ENCODE measurements at places on chromosomes 1 and 21.
A peak's percentile ranks its signal among the peaks of the same experiment; 100 is the strongest.

GRCh38 chr1:214332946-214333798 lies 52.2 kb downstream of the SMYD2 start:
- peak; percentile 23 for DNase-seq

GRCh38 chr1:57093122-57093521 lies 127.3 kb upstream of the C8B start:
- no peak for DNase-seq

GRCh38 chr1:186175588-186175987 lies 199.5 kb downstream of the TPR start:
- no peak for DNase-seq

DNA sequence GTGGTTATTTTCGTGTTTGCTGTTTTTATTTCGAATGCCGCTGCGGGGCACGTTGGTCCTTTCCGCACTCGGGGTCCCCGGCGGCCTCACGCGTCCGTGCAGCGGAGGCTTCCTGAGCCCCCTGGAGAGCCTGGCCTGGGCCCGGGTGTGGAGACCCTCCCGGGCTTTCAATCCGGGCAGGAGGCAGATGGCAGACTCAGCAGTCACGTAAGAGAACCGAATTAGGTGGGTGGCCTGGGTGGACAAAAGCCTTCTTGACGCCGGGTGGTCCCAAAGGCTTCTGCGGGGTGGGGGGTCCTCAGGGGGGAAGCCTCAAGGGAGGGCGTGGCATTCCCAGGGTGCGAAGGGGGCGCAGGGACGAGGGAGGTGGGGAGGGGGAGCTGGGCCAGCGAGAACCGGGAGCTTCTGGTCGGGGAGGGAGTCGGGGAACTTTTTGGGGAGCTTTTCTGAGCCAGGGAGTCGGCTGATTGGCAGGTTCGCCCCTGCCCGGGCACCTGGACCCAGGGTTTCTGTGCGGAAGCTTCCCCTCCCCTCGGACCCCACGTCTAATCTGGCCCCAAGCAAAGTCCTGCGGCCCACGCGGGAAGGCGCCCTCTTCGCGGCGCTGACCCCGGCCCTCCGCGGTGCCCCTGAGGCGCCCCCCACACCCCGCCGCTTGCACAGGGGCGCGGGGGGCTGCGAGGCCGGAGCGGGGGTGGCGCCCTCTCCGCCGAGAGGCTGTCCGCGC lies 1.3 kb upstream of the HES4 start:
- no peak for DNase-seq

DNA sequence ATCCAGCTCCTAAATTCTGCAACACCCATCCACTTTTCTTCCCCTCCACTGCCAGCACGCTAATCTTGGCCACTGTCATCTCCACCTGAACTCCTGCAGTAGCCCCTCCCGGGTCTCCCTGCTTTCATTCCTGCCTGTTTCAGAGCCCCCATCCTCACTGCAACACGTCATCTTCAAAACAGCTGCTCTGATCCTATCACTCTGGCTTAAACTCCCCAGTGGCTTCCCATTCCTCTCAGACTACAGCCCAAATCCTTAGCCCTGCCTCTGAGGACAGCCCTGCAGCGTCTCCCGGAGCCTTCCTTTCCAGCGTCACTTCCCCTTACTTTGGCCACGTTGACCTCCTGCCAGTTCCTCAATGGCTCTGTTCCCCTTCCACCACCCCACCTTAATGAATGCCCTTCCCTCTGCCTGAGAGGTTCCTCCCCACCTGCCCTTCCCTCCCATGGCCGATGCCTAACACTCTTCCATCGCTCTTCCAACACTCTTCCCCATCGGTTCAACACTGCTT lies 22.9 kb upstream of the IFNAR2 start:
- DNase-seq = no peak

DNA sequence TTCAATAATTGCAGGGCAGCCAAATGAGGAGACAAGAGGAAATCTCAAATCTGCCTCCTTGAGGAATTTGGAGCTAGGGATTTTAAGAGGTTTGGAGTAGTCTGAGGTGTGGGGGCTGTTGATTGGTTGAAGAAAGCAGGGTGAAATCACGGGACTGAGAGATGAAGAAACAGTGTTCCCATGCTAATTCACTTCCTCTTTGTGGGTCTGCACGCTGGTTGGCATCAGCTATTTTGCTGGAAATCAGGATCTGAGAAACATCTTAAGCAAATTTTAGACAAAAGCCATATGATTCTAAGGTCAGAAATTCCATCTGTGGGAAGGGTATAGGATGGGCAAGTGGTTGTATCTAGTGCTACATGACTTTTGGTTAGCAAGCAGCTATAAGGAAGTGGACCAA lies 107.1 kb upstream of the PAXBP1 start:
- no peak for DNase-seq

- no peak for DNase-seq
Measured at GRCh38 chr1:33111965-33112364, 31.0 kb downstream of the AZIN2 start.

DNA sequence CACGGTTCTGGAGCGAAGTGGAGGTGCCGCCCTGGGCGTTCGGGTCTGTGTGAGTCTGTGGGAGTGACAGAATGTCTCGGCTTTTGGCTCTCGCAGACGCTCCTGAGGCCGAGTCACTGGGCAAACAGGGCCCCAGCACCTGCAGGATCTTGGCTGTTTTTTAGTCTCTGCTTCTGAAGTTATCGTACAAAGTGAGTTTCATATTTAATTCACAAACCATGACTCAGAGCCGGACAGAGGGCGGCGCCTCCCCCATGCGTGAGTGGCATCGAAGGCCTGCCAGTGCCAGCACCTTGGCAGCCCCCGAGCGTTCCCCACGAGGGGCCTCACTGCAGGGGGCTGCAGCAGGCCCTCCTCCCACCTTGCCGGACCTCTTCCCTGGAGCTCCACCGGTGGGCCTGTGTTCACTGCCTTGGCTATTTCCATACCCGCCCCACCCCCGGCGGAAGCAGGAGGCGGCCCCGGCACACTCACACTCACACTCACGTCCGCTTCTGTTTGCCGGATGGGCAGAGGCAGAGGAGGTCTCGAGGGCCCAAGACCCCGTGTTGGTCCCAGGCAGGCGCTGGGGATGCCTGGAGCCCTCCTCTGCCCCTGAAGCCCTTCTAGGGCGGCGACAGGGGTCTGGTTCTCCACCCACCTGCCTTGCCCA lies 56.3 kb downstream of the MORN1 start:
- no peak for DNase-seq

DNA sequence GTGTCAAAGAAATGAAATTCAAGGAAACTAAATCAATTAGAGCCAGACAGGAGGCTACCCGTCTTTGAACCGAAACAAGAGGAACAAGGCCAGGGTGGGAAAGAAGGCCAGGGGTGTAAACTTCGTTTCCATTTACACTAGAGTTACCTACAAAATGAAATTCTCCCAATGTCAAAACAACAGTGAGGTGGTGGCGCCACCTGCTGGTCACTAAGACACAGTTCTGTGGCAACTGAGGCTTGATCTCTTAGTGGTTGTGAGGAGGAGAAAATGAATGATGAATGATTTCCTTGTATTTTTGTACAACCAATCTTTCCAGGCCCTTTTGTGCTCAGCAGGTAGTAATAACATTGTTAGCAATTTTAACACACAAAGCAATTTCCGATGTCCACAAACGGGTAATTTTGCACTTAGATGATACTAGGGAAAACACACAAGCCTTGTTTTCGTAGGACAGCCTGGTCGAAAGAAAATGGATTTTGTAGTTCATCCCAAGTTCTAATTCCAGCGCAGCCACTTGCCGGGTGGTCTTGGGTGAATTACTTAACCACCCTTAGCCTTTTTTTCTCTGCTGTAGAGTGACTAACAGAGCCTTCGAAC lies 54.8 kb upstream of the SOD1 start:
- DNase-seq = peak; percentile 72

DNA sequence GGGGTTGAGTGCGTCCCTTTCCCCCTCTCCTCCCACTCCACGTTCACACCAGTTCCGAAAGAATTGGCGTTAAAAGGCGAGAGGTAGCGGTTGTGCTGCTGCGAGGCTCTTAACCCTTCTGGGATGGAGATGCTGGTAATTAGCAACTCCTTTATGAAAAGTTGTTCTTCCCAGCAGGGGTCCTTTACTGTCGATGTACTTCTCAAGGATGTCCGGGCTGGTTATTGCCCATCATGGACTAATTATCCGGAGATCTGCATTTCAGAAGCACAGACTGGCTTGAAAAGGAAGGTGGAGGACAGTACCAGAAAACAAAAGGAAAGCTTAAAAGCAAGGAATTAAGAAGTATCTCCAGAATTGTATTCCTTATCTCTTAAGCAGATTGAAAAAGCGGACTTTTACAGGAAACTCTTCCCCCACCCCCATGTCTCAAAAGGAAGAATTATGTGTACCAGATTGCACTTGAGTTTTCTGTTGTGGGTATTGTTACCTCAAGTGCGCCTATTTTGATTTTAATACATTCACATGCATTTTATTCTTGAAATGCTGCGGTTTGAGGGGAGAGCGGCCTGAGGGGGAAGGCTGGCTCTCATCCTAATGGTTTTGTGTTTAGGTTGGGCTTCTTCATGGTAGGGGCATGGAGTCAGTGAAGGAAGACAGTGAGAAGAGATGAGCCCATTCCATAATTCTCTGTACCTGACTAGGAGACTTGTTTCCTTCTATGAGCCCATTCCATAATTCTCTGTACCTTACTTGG lies 1.5 kb downstream of the AK4 start:
- DNase-seq = no peak

GRCh38 chr1:84862810-84863251 lies 30.2 kb downstream of the LPAR3 start:
- DNase-seq = peak; percentile 51

DNA sequence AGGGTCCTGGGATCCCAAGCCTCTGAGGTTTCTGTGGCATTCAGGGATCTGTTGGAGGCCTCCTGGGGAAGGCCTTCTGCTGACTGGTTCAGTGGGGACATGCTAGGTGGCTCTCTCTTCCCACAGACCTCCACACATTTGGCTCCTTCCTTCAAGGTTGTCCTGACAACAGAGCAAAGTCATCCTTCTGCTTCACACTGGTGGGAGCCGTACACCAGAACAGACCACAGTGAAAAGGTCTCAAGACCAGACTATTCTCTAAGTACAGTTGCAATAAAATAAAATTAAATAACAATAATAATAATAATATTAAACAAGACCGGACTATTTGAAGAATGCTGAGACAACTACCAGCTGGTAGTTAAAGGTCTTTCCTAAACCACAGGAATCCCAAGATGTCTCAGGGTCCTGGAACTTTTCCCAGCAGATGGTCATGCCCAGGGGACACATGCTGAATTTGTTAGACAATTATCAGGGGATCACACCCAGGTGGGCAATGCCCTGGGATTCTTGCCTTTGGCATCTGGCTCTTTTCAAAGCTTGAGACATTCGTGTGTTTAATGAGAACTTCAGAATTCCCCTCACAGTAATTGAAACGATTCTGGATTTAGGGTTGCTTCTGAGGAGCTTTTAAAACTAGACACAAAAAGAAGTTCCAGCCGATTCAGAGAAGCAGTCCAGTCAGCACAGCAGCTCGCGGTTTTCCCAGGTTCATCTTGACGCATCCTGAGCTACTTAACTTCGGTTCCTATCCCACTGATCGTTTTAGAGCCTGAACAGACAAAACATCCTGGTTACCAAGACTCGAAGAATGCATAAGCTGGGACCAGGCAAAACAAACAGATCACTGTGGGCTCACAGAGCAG lies 22.9 kb downstream of the HTR1D start:
- DNase-seq = no peak

DNA sequence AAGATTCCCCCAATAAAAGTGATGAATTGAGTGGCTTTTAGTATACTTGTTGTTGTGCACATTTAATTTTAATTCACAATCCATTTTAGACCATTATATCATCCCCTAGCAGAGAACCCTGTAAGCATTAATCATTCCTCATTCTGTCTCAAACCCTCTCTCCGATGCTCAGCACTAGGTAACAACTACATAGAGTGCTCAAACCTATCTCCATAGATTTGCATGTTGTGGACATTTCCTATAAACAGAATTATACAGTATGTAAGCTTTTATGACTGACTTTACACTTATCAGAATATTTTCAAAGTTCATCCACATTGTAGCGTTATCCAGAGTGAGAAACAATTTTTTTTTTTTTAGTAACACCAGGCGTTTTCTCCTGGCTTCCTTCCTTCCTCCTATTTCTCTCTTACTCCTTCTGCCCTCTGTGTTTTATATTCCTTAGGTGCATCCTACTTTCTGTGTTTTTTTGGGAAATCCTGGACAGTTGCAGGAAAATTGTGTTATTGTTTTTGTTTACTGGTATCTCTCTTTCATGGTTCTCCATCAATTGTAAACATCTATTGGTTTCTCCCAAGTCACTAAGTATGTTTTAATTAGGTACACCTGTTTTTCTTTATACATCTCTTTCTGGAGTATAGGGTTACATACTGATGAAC lies 1528.0 kb upstream of the TPTE start:
- DNase-seq = no peak

DNA sequence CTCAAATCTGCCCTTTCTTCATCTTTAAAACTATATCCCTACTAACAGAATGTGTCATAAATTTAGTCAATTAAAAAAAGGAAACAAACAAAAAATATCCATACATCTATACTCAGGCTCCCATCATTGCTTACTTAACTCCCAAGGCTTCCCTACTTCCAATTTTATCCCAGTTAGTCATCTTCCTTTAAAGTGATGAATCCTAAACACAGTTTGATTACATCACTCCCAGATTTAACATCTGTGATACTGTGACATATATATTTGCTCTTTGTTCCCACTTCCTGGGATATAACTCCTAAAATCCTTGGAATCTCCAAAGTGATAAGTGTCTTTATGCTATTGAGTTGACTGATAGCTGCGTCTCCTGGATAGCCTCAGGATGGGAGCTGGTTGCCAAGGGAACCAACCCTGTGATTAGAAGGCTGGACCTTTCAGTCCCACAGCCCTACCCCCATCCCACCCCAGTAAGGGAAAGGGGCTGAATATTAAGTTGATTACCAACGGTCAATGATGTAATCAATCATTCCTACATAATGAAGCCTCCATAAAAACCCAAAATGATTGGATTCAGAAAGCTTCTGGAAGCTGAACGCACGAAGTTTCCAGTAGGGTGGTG lies 21.6 kb downstream of the GLMN start:
- DNase-seq = no peak

GRCh38 chr1:170623171-170623570 lies 40.8 kb upstream of the PRRX1 start:
- no peak for DNase-seq

DNA sequence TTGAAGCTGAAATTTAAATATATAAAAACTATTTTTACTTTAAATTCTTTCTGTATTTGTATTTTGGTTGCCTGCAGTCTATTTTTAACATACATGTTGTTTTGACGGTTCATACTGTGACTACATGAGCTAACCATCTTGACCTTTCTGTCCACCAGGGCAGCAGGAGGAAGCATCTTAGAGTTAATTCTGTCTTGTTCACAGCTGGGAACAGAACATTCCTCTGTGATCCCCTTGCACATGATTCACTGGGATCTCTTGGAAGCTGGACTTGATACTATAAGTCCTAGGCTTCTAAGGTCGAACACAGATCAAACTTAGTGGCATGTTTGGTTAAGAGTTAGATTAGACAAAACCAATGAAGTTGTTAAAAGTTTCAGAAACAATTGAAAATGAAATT lies 99.7 kb downstream of the NFIA start:
- DNase-seq = no peak

GRCh38 chr1:241022366-241022765 lies 334.6 kb downstream of the RGS7 start:
- no peak for DNase-seq

Measured in activated gamma-delta T cell treated with Interleukin-2 at 50 U/mL for 16 hours (primary cell).